ENCODE measurements at places on chromosomes 7 and 10.

- DNase-seq: no peak
Measured at GRCh38 chr10:16011548-16011947, 151.2 kb upstream of the MINDY3 start.

DNA sequence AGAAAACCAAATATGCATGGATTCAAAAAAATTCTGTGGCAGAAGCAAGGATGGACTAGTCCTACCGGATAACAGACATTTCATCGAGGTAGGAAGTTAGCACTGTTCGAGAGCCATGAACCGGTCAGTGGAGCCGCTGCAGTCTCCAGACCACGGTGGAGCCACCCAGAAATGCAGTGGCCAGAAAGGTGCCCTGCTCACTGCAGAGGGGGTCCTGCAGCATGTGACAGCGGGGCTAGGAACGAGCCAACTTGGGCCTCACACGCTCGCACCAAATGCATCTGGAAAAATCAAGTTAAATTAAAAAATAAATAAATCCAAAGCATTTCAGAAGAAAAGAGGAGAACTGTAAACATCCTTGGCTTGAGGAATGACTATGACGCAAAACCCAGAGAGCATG is 13.1 kb upstream of the CFAP46 start:
- no peak for DNase-seq

DNA sequence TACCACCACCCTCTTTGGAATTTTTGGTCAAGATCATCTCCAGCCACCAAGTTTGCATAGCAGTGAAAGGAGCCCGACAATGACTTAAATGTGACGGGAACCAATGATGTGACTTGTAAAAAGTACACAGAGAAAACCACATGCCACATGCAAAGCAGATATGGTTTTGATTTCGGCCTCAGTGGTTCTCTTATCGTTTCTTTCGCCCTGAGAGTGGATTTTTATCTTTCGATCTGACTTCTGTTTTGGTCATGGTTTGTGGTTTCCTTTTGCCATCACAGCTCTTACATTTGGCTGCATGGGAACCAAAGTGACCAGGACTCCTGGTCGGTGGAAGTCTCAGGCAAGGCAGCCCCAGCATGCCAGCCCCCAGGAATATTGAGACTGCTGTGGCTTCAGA is 31.5 kb downstream of the TCF7L2 start:
- DNase-seq: peak; percentile 43

GRCh38 chr10:114681542-114681941 is 23.5 kb upstream of the ABLIM1 start:
- DNase-seq: no peak

GRCh38 chr7:130492523-130493274 is 814 bp downstream of the MEST start:
- no peak for DNase-seq

GRCh38 chr10:47379901-47380300 is 4.2 kb downstream of the ZNF488 start:
- DNase-seq: no peak

- no peak for DNase-seq
Measured at GRCh38 chr7:30988351-30989005, 24.7 kb downstream of the GHRHR start.

GRCh38 chr7:123665896-123666295 is 10.2 kb downstream of the LMOD2 start:
- DNase-seq: no peak

DNA sequence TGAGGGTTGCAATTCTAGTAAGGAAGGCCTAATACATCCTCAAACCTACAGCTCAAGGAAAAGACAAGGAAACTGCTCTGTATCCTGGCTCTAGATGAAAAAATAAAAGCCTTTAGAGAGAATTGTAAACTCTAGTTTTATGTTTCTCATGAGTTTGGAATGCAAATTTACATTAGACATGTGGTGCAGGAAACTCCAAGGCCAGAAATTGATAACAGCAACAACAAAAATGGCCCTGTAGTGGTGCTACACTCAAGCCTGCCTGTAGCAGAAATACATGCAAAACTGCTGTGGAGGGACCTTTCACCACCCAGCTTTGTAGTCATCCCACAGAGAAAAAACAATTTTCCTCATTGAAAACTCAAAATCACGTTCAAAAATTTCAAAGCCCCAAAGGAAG is 546.7 kb upstream of the LRRN3 start:
- no peak for DNase-seq
